ENCODE measurements at places on chromosomes 3 and 15.

DNA sequence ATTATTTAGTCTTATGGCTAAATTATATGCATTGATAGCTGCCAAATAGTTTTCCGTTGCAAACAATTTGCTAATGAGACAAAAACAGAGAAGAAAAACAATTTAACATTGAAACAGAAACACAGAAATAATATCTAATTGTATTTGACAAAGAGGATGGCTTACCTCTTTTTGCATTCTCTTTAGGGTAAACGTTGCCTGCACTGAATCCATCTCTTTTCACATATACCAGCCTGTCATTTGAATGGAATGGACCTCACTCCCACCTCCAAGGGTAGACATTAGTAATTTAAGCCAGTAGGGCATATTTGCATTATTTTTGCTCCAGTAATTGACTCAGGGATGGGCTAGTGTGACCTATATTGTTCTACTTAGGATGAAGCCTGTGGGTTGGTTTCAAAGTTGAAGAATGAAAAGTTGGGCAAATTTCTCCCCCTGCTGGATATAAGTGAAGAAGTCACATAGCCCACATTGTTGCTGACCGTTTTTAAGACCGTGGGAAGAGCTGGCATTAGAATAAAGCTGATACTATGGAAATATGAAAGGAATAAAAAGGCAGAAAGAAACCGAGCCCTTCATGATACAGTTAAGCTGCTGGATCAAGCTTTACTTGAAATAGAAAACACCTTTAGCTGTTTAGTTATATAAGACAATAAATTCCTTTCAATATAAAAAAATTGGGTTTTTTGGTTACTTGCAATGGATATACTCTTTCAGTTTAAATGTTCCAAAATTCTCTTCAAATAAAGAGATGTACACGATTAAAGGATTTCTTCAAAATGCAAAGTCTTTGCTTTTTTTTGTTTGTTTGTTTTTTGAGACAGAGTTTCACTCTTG, 26.9 kb downstream of the PIERCE2 start:
- peak; percentile 69 for DNase-seq

DNA sequence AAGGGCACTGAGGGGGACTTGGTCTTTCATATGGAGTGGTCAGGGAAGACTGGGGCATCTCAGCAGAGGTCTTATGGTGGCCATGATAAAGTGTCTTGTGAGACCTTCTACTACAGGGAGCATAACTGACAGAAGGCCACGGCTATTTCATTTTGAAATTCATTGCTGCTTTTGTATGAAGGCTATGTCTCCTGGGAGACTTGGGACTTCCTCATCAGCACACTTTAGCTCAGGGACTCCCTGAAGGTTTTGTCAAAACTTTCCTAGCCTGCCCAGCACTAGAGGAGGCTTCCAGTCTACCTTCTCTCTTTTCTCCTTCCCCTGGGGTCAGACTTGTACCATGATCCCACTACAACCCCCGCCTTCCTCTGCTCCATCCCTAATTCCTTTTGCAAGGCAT, 77.2 kb upstream of the RASGRF1 start:
- no peak for DNase-seq

DNA sequence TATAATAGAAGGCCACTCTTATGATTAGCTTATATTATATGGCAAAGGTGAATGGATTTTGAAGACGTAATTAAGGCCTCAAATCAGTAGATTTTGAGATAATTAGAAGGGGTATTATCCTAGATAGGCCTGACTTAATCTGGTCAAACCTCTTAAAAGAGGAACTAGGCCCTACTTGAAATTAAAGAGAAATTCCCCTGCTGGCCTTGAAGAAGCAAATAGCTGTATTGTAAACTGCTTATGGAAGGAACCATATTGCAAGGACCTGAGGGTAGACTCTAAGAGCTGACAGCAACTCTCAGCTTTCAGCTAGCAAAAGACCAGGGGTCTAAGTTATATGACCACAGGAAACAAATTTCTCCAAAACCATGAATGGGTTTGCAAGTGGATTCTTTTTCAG, 219.0 kb upstream of the ONECUT1 start:
- DNase-seq: no peak

- no peak for DNase-seq
These were observed 60.1 kb downstream of the PXYLP1 start for GRCh38 chr3:141291559-141292355.

- DNase-seq: peak; percentile 19
These were observed 486.7 kb downstream of the IL5RA start for GRCh38 chr3:2623436-2623835.

DNA sequence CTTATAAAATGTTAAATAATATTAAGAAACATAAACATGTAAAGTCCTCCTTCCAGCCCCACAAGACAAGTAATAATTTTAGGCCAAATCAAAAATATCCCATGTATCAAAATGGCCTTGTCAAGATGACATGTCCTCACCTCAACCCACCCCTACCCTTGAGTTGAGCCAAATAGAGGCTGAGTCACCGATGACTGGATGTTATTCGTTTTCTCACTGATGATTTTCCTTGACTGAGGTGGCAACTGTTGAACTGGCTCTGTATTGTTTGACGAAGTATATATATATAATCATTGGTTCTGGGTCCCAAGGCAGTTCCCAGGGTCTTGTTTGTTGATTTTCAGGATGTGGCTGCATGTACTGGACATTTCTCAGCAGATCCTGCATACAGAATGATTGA, 75.3 kb downstream of the TMEM108 start:
- no peak for DNase-seq

GRCh38 chr3:3227640-3228039, 48.1 kb upstream of the CRBN start:
- DNase-seq: no peak

DNA sequence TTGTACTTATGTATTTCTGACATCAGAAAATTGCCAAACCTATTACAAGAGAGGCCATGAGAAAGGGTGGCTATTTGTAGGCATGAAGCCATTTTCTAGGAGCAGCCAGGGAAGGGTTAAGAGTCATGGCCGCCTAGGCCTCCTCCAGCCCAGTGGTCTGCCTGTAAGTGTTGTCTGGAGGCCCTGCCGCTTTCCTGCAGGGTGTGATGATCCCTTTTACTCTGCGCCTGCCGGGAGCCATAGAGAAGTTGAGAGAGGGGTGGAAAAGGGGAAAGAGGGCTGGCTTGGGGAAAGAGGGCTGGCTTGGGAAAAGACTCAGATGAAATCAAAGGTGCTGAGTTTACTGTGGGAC, 29.1 kb upstream of the KCTD6 start:
- no peak for DNase-seq

- no peak for DNase-seq
These were observed 124.2 kb downstream of the TFG start for GRCh38 chr3:100833483-100833882.

DNA sequence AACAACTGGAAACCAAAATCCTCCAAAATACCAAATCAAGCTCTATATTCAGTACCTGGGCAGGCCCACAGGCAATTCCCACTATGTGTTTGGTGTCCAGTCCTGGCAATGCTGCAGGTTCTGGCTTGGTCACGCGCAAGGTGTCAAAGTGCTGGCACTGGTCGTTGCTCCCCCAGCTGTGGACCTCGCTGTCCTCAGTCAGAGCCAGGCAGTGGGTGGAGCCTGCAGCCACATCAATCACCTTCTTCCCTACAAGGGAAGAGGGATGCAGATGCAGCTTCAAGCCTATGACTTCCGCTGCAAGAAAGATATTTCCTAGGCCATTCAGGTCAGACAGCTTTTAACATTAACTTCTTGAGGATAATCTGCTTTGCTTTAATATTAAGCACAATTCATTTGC, 61.3 kb downstream of the HERC2 start:
- DNase-seq: no peak

- DNase-seq: peak; percentile 54
These were observed 38.9 kb downstream of the SLC25A26 start for GRCh38 chr3:66259566-66260255.

DNA sequence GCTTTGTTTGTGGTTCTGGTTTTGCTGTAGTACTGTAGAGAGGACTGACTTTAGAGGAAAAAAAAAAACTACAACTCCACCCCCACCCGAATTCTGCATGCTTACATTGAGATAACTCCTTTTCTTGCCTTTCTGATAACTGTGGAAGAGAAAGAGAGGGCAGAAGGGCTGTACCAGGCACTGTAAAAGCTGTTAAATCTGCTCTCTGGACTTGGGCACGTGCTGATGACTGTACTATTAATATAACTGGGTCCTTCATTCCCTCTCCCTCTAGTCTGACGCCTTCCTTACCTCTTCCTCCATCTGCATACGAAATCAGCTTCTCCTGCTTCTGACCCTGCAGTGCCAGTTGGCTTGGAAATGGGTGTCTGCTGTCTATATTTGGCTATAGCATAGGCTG, 15.0 kb downstream of the MAPKBP1 start:
- DNase-seq: no peak

DNA sequence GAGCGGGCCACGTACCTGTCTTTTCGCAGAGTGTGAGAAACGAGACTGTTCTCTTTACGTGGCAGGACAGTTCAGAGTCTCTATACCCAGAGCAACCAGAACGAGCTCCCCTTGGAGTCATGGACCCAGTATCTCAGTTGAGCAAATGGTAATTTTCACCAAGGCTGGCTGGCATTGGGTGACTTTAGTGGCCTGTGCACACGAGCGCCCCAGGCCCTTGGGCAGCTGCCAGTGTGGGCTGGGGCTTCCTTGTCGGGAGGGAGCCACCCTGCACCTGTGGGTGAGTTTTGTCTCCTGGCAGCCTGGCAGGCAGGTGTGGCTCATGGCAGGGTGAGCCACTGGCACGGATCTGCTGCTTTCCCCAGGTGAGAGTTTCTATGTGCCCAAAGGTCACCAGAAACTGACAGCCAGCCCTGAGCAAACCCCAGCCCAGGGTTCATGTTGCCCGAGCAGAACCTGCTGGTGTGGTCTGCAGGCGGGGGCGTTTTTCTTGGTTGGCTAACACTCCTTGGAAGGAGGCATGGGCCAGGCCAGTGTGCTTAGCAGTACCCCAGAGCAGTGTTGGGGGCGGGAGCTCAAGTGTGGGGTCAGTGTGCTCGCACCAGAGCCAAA, 135.0 kb downstream of the TJP1 start:
- no peak for DNase-seq

- no peak for DNase-seq
These were observed 7.3 kb downstream of the MTMR10 start for GRCh38 chr15:30984118-30984517.

GRCh38 chr3:77040926-77041722, 1.2 kb downstream of the ROBO2 start:
- no peak for DNase-seq

DNA sequence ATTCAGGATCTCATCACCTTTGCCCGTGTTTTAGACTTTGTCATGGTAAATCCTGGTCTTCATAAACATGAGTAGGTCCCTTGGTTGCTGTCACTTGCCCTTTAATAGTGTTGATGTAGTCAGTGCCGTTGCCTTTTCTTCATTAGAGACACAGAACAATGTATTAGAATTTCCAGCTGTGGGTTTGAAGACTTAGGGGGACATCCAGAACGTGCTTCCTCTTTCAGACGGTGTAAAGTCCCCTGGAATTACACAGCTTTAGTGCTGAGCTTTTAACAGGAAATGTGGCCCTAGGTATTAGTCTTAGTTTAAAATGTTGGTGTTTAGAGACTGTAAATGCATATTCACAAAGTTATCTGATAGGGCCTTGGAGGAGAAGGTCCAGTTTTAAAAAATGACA, 8.8 kb upstream of the LRCH3 start:
- DNase-seq: no peak

GRCh38 chr15:28060005-28060404, 39.1 kb downstream of the OCA2 start:
- no peak for DNase-seq

DNA sequence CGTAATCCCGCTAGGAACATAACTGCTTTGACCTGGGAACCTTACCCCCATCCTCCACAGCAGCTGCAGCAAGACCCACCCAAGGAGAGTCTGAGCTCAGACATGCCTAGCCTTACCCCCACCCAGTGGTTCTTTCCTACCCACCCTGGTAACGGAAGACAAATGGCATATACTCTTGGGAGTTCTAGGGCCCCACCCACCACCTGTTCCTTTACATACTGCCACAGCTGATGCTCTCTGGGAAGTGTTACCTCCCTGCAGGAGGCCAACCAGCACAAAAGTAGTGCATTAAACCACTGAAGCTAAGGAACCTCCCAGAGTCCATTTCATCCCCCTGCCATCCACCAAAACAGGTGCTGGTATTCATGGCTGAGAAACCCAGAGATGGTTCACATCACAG, 50.6 kb upstream of the AZI2 start:
- no peak for DNase-seq

GRCh38 chr15:94631608-94632007, 400.2 kb downstream of the MCTP2 start:
- no peak for DNase-seq

DNA sequence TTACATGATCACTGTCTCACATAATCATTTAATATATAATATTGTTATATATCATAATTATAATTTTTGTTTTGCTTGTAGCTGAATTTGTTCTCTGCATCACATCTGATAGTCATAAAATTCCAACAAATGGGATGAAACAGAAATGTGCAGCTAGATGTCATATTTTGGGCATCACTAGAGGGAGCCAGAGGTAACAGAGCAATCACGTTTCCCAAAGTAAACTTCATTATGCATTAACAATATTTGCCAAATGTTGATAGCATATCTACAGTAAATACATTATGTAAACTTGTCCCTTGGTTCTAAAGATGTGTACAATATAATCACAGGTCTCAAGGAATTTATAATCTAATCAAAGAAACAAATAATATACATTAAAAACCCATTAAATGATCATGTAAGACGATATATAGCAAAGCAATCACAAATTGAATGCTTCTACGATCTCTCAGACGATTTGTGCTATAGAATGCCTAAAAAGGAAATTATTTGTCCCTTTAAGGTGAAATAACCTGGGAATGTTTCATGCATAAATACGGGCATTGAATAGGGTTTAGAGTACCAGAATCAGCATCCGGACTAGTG, 234.2 kb upstream of the MCTP2 start:
- no peak for DNase-seq

DNA sequence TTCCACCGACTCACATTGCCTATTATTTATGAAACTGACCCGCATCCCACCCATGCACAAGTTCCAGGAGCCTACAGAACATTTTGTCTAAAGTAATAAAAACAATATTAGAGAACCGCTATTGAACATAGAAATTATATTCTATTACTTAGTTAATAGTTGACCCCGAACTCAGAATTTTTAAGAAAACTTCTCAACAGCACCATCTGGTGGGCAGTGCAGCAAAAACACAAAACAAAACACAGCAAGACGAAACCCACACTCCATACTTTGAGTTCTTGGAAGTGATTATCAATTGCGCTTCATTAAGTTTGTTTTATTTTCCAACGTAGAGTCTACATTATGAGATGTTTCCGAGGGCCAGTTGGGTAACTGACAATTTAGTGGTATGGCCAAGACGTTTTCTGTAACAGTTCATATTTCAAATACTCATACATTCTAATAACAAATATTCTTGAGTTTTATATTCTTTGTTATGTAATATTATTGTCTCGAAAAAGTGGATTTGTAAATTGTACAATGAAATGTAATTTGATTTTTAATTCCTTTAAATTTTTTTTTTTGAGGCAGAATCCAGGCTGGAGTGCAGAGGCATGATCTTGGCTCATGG, 24.0 kb upstream of the C3orf70 start:
- DNase-seq: peak; percentile 32

GRCh38 chr15:60095711-60096110, 91.6 kb downstream of the FOXB1 start:
- peak; percentile 45 for DNase-seq

GRCh38 chr3:188943591-188943990, 228.2 kb upstream of the TPRG1 start:
- no peak for DNase-seq

Measured in HCEC 1CT (cell line).